Endodermal cell (in vitro differentiated cells): ENCODE measurements at places on chromosomes 4 and X.
A peak's percentile ranks its signal among the peaks of the same experiment; 100 is the strongest.

GRCh38 chrX:68728186-68728585 lies 80.7 kb downstream of the STARD8 start:
- DNase-seq = no peak

DNA sequence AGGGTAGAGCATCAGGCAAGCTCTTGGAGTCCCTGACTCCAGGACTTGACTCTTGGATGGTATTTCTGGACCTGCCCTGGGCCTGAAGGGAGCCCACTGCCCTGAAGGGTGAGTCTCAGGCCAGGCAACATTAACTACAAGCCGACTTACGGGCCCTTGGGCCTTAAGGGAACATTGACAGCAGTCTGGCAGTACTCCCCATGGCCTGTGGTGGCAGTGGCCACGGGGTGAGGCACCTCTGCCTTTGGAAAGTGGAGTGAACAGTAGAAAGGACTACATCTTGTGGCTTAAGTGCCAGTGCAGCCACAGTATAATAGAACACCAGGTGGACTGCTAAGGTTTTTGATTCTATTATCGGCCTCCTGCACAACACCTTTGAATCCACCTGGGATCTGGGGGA lies 36.3 kb downstream of the SH3BGRL start:
- DNase-seq = peak; percentile 54

DNA sequence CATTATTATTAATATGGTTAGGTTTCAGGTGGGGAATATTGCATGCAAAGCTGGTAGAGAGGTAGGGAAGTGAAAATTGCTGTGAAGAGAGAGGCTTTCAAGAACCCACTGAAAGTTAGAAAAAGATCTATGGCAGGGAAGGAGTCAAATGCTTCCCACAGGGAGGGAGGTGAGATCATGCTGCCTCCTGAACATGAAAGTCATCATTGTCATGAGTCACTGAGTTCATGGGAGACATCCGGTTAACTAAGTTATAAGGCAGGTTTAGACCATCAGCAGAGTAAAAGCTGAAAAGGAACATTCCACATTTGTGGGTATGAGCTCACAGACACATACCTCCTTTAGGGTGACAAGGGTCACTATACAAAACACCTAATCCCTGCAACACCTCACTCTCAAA lies 16.2 kb downstream of the GATB start:
- DNase-seq = peak; percentile 66

- DNase-seq = no peak
Measured at GRCh38 chrX:44428989-44429627, 85.6 kb upstream of the EFHC2 start.

DNA sequence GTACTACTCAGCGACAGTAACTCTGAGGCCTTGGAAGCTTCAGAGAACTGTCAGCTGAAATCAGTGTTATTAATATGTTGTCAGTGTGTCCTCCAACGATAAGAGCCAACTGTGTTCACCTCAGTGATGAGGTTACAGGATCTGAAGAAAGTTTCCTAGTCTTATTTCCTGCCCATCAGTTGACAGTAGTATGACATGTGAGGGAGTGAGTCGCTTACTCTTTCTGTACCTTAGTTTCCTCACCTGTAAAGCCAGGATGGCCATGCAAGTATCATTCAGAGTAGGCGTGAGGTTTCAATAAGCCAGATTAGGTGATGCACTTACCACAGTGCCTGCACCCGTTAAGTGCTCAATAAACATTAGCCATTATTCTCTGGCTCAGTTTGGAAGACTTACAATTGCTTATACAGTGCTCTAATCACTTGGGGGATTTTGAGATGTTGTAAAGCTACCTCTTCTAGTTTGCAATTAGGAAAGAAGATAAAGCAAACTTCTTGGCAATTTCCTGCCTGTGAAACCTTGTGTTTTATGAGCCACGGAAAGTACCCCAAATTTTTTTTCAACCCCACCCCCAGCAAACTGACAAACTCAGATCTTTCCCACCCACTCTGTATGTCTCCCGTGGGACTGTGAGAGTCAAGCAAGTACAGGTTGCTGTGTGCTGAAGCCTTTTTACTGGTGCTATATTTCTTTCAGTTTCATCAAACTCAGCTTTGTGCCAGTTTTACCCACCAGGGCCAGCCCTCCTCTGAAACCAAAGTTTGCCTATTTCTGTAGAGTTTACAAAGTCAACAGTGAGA lies 62.2 kb downstream of the ANXA3 start:
- DNase-seq = no peak

- no peak for DNase-seq
Measured at GRCh38 chr4:32037399-32037798, 1317.2 kb downstream of the PCDH7 start.

- DNase-seq = no peak
Measured at GRCh38 chrX:12446342-12447075, 308.2 kb downstream of the FRMPD4 start.
